ENCODE measurements at places on chromosomes 1 and 21.

DNA sequence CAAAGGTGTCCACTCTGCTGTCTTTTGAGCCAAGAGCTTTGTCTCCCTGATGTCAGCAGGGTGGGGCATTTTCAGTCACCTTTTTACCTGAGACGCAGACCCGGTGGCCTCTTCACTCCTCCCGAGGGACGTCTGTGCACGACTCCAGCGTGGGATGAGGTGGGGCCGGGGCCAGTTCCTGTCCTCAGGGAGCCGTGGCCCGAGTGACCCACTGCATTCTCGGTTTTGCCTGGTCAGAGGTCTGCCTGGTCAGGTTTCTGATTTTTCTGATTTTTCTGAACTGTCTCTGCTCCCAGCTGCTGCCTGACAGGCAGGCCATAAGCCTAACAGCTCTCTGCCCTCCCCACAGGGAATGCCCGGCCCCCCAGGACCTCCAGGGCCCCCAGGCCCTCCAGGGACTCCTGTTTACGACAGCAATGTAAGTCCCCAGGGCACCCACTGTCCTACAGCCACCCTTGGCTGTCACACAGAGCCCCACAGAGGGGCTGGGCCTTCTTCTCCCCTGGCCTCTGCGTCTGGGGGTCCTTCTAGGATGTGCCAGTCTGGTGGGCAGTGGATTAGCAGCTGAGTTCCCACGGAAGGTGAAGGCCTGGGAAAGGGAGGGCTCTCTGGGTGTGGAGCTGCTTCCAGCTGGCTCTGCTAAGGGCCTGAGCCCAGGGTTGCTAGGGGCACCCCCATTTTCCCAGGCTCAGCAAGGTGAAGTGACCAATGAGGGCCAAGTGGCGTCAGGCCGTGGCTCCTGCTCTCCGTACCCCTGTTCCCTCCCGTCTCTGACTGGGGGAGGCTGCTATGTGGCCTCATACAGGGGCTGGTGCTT, 45.9 kb downstream of the SLC19A1 start:
- no peak for DNase-seq

- no peak for DNase-seq
Measured at GRCh38 chr1:60924964-60925798, 157.2 kb upstream of the NFIA start.

- peak; percentile 48 for DNase-seq
Measured at GRCh38 chr1:64171797-64172281, 31.6 kb upstream of the UBE2U start.

GRCh38 chr1:110107867-110108469, 4.3 kb upstream of the UBL4B start:
- no peak for DNase-seq

GRCh38 chr1:18632783-18633421, 2.3 kb downstream of the PAX7 start:
- no peak for DNase-seq

- no peak for DNase-seq
Measured at GRCh38 chr1:101161619-101162018, 75.2 kb upstream of the S1PR1 start.

- DNase-seq, result no peak
Measured at GRCh38 chr1:6508154-6508815, 16.8 kb upstream of the PLEKHG5 start.

GRCh38 chr1:200342511-200343311, 67.1 kb downstream of the ZNF281 start:
- peak; percentile 74 for DNase-seq

GRCh38 chr1:37306871-37307270, 167.5 kb upstream of the ZC3H12A start:
- no peak for DNase-seq

DNA sequence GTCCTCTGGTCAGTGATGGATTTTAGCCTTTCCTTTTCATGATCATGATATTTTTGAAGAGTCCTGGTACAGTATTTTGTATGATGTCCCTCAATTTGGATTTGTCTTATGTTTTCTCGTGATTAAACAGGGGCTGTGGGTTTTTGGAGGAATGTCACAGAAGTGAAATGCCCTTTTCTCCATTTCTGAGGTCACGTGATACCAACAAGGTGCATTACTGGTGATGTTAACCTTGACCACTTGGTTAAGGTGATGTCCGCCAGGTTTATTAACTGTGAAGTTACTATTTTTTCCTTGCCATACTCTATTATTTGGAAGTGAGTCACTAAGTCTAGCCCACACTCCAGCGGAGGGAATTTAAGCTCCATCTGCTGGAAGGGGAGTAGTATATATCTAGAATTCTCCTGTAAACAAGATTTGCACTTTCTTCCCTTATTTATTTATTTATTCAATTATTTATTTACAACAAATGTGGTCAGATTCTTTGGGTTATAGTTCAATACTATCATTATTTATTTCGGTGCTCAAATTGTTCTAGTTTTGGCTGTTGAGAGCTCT, 123.4 kb downstream of the HIVEP3 start:
- DNase-seq, result peak; percentile 69

- no peak for DNase-seq
Measured at GRCh38 chr1:28417926-28418637, 48.5 kb downstream of the PHACTR4 start.

DNA sequence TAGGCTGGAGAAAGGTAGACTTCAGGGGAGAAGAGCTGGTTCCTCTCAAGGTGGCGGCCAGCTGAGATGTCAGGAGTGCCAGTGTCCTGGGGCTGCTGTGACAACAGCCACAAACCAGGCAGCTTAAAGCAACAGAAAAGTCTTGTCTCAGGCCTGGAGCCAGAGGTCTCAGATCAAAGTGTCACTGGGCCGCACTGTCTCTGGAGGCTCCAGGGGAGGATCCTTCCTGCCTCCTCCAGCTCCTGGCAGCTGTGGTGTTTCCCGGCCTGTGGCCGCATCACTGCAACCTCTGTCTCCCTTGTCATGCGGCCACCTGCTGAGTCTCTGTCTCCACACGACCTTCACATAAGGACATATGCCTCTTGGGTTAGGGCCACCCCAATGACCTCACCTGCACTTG, 24.4 kb upstream of the TSPEAR start:
- no peak for DNase-seq

DNA sequence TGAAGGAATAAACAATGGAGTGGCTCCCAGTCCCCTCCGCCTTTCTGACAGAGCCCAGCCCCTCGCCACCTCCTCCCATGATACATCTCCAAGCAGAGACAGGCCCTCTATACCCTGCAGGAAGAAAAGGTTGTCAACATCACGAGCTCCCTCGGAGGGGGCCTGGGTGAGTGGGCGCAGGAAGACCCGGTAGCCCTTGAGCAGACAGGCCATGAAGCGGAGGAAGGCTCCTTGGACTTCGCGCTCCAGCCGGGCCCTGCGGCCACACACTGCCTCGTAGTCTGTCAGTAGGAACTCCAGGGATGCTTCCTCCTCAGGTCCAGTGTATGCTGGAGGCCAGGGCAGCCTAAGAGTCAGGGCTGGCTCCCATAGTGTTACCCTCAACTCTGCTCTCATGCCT, 7.0 kb downstream of the DENND4B start:
- DNase-seq, result no peak
